ENCODE measurements at places on chromosomes 11 and 22.

DNA sequence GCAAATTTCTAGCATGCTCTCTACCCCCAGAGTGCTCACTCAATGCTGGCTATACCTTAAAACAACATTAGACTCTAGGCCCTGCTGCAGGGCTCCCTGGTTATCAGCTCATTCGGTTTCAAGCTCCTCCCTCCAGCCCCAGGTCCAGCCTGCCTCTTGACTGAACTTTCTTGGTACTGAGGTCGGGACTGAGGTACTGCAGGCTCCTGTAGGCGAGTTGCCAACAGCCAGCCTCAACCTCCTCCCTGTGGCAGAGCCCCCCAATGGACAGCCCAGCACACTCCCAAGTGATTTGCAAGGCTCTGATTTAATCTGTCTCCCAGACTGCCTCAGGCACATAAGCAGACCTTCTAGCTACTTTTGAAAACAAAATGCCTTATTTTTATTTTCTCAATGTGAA lies 73.6 kb upstream of the EIF3M start:
- DNase-seq = no peak

DNA sequence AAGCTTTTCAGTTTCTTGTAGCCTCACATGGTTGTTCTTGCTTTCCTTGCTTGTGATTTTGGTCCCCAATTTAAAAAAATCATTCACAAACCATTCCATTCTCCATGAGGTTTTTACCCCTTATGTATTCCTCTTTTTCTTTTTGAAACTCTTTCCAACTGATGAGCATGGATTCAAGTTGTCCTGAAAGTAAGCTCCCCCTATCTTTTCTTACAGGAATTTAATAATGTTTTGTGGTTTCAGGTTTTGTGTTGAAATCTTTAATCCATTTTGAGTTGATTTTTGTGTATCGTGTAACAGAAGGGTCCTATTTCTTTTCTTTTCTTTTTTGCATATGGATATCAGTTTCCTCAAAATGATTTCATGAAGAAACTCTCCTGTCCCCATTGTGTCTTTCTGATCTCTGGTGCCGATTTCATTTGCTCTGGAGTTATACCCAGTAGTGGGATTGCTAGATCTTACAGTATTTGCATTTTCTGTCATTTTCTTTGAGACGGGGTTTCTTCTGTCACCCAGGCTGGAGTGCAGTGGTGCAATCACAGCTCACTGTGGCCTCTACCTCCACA lies 58.5 kb downstream of the LRRC74B start:
- no peak for DNase-seq

- DNase-seq = no peak
Measured at GRCh38 chr22:27407369-27407985, 394.1 kb downstream of the MN1 start.

- peak; percentile 91 for DNase-seq
Measured at GRCh38 chr11:84886344-84886743, 740.8 kb downstream of the DLG2 start.

Data from GM23248 (cell line).